CD4-positive, CD25-positive, alpha-beta regulatory T cell (primary cell): ENCODE measurements at places on chromosomes 11 and 22.
A peak's percentile ranks its signal among the peaks of the same experiment; 100 is the strongest.

GRCh38 chr11:100791860-100792259 is 104.8 kb downstream of the ARHGAP42 start:
- DNase-seq: no peak

DNA sequence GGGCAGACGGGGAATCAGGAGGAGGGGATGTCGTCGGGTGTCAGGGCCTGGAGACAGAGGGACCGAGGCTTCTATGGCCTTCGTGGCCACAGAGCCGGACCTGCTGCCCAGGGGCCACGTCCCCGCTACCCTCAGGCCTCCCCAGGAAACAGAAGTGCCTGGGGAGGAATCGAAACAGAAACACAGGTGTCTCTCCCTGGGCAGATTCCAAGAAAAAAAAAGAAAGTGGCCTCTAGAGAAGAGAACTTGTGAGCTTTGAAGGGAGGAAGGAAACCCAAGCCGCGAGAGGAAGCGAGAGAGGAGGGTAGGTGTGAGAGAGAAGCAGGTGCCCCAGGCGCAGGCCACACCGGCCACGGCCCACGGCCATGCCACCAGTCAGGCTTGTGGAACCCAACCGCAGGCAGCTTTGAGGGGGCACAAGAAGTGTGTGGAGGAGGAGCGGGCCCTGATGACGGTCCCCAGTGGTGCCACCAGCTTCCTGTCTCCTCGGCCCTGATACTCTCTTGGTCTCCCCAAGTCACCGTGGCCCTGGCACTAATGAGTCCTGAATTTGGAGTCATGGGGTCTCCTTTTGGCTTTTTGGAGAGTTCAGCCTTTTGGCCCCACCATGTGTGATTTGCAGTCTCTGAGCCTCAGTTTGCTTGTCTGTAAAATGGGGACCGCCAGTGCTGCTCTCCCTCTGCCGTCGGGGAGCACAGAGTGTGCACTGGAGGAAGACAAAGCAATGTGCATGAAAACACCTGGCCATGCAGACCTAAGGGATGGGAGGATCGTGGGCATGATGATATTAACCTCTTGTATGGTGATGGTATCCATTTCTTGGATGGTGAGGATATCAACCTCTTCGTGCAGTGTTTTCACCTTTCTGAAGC is 25.2 kb downstream of the LIF start:
- DNase-seq: peak; percentile 42

DNA sequence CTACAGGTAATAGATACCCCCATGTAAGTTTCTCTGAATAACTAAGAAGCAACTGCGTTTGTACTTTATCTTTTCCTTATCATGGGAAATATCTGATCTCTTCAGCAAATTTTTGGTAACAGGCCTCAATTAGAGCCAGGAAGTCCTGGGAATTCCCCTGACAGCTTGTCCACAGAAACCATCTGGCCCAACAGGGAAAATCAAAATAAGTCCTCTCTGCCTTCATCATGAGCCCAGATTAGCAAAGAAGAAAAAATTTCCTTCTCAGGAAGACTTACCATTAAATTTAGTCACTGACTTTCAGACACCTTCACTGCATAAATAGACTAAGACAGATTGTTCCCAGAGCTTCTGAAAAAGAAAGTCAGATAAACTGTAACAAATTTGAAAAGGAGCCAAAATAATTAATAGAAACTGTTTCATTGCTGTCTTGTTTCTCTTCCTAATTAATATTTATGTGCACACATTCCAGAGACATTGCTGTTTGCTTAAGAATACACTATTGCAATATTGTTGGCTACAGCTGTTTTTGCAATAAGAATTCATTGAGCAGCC is 278.1 kb upstream of the FAT3 start:
- no peak for DNase-seq

DNA sequence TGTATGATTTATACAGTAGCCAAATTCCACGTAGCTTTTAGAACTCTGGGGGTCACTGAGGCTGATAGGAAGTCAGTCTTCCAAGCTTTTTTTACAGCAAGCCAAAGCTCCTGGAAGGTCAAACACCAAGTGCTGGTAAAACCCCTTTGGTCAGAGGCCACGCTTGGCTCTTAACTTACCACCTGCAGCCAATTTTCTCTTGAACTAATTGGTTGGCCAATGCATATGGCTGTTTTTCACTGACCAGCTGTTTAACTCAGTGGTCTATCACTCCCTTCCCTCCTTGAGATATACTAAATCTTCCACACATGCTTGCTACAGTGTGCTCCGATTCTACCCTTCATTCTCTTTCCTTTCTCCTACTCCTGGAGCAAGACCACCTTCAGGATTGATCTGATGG is 116.0 kb downstream of the FAR1 start:
- no peak for DNase-seq

GRCh38 chr11:61816736-61817455 is at the start of gene FADS1:
TSS of gene FADS1 (minus strand) at chr11:61817003. CDS start at chr11:61816929, 74 bp downstream.
- DNase-seq: peak; percentile 79

- no peak for DNase-seq
Observed at GRCh38 chr11:62445314-62445740, 26.5 kb downstream of the SCGB1A1 start.

DNA sequence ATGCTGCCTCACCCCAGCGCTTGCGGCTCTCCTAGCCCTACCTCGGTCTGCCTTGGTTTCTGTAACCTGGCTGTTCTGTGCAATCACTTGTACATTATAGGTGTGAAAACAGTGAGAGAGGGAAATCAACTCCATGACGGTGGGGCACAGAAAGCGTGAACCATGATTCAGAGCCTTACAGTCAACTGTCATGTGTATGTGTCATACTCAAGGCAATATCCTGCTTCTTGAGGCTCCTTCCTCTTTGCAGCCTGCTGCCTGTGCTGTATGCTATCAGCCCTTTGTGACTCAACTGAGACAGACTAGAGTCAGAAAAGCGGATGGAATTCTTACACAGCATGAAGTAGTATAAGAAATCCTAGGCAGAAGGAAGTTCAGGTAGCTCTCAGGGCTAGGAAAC is 2.1 kb downstream of the NRIP3 start:
- DNase-seq: no peak

GRCh38 chr22:25869771-25870170 is 127.8 kb downstream of the MYO18B start:
- DNase-seq: no peak

DNA sequence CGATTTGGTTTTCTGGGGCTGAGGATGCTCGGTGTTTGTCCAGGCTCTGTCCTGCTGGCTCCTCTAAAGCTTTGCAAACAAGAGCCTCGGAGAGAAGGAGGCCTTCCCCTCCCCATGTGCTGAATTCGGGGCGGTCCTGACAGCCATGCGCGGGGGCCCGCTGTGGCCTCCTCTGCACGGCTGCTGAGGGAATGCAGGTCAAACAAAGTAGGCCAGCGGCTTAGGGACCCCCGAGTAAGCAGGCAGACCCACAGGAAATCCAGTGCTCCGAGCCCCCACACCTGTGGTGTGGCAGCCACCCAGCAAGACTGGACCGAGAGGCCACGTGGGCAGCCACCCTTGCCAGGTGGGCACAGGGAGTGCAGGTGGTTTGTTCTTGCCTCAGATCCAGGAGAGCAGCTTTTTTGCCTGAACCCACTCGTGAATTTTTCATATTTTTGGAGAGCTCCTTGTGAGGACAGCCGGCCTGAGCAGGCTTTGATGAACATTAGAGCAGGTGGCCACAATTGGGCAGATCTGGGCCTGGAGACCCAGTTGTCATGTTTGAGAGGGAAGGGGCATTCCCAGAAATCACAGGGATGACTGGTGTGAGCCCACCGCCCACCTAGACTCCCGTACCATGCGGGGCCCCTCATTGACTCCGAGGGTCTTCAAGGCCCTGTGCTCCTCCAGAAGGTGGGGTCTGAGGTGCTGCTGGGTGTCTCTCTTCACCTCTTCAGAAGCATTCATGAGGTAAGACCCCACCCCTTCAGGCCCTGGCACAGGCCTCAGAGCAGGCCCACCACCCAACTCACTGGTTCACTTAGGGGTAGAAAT is 43.0 kb upstream of the KCNQ1OT1 start:
- no peak for DNase-seq

DNA sequence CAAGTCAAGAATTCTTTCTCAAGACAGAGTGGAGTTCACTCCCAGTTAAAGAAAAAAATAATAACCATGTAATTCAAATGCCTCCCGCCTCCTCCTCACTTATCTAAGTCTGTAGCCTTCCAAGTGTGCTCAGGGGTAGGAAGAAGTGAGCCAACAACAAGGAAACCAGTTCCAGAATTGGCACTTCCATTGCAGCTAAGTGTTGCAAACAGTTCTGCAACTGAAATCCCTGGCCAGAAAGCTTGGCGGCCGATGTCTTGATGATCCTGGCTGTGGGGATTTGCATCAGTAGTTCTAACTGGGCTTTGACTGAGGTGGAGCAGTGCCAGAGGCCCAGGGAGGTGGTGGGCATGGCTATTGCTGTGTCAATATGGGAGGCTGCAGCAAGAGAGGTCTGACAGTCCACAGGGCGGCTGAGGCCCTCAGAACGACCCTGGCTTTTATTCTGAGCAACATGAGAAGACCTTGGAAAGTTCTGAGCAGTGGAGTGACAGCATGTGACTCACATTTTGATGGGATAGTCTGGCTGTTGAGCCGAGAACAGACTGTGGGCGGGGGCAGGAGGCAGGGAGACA is 19.2 kb downstream of the DHCR7 start:
- no peak for DNase-seq

- no peak for DNase-seq
Observed at GRCh38 chr11:111026241-111026640, 219.3 kb upstream of the POU2AF2 start.

GRCh38 chr11:30406978-30407762 is 84.3 kb downstream of the ARL14EP start:
- DNase-seq: no peak

- peak; percentile 10 for DNase-seq
Observed at GRCh38 chr11:112355726-112356125, 95.1 kb upstream of the PLET1 start.

- no peak for DNase-seq
Observed at GRCh38 chr11:7278314-7278917, 26.7 kb downstream of the SYT9 start.

GRCh38 chr22:18933914-18934313 is 2.2 kb downstream of the PRODH start:
- no peak for DNase-seq

DNA sequence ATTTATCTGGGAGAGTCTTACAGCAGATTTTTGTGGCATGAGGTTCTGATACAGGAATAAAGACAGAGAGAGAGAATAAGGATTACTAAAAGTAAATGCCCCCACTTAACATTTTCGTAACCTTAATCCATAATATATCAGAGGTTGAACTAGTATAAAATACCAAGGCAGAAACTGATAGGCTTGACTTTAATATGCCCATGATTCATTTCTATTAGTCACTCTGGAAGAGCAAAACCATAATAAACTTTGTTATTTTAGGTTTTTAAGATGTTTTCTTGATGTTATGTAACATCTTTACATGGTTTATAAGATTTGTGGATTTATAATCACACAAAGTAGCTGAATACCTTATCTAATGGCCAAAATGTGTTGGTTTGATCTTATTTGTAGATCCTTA is 19.1 kb downstream of the GUCY1A2 start:
- no peak for DNase-seq

DNA sequence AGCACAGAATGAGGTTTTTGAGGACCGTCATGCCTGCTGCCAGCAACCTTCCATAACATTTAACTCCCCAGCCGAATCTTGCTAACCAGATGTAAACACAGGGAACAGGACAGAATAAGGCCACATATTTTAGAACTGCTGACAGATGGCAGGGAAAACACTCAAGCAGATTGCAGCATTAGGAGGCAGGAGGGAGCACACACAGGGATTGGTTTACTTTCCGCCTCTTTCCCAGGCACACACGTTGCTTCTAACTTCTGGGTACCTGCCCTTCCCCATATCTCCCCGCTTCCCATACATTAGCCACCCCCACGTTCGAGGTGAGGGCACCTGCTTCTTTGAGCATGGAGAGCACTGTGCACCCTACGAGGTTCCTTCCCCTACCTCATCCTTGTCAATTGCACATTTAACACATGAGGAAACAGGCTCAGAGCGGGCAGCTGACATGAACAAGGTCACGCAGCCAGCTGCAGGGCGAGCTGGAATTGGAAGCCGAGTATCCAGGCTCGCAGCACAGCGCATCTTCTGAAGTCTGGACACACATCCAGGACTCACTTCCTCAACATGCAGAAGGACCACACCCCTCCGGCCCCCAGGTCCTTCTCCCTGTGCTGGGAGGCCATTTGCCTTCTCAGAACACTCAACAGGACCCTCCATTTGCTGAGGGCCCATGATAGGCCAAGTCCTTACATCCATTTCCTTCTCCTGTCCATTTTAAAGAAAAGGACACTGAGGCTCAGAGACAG is 18.7 kb downstream of the ASPHD2 start:
- DNase-seq: no peak

GRCh38 chr11:13924801-13925327 is 37.7 kb upstream of the SPON1 start:
- DNase-seq: no peak

GRCh38 chr11:78828676-78829075 is 254.0 kb upstream of the NARS2 start:
- DNase-seq: no peak

DNA sequence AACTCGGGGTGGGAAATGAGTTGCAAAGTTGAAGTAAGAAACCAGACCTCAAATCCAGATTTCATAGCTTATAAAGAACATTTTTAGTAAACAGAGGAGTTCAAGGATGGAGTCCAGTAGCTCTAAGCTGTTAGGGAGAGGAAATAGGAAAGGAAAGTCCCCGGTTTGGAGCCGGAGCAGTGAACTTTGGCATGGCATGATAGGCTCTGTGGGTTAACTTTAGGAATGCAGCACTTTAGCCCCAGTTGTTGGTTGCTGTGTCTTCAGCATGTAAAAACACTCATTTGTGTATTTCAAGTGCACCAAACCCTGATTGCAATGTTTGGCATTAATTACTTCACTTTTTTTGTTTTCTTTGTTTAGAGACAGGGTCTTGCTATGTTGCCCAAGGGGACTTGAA is 8.6 kb upstream of the PIK3IP1 start:
- DNase-seq: no peak

- DNase-seq: no peak
Observed at GRCh38 chr11:100872951-100873740, 186.1 kb downstream of the ARHGAP42 start.

DNA sequence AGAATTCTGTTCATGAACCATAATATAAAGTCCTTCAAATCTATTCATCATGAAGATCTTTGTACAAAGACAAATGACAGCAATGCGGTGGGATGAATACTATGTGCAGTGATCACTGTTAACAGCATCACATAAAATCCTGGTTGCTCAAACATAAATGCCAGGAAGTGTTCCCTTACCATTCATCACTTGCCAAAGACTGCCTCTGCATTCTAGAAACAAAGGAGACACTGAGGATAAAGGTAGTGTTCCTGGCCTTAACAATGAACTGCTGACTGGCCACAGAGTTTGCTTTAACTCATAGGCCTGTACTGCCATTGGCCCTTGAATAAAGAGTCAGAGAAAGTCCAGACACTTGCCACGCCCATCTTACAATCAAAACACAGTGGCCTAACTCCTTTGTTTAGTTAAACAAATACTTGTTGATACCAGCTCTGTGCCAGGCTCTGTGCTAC is 29.5 kb downstream of the C2CD3 start:
- no peak for DNase-seq

GRCh38 chr11:66150140-66150539 is 80.1 kb downstream of the PACS1 start:
- no peak for DNase-seq
